CD4-positive, alpha-beta T cell treated with Interleukin-1 beta for 1 hour (primary cell): ENCODE measurements at places on chromosomes 11 and 22.
A peak's percentile ranks its signal among the peaks of the same experiment; 100 is the strongest.

DNA sequence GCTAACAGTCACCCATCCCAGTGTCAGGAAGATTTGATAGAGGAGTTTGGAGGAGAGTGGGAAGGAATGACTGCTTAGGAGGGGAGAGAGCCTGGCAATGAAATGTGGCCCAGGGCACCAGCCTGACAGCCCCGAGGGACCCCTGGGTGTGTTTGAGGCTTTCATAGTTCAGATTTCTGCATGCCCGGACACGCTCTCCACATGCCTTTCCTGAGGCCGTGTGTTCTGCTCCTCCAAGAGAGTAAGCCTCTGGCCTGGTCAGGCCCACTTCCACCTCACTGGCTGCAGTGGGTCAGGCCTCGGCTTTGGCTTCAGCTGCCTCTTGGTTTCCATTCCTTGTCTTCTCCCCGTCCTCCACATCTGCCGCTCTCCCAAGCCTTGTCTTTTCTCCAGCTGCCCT is 78.4 kb downstream of the C22orf31 start:
- DNase-seq: no peak

DNA sequence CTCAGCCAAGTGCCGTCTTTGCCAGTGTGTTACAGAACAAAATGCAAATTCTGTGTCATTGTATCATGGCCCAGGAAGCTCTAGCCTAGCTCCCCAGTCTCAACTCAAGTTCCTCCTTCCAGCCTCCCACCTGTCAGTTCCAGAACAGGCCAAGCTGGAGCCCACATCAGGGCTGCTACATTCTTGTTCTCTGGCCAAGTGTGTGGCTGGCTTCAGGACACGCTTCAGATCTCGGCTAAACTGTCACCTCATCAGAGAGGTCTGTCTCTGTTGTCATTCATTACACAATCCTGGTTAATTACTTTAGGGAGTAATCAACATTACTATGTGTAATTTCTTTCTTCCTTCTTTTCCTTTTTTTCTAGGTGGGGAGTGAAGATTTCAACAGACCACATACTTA is 347.0 kb upstream of the SYN3 start:
- no peak for DNase-seq

DNA sequence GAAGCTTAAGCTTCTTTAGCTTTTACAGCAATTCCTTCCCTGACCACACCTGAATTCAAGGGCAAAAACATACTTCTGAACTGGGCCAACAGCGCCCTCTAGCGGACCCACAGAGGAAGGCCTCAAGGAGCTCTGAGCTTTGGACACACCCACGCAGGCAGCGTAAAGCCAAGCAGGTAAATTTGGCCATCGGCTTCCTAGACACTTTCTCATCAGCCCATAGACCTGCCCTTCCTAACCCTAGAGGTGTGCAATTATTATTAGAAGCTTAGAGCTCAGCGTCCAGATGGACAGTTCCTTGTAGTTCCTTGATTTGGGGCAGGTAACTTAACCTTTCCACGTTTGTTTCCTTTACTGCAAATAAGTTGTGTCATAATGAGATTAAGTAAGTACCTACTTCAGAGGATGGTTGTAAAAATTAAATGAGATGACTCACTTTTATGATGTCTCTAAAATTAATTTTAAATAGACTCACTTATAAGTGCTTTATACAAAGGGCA is 25.7 kb upstream of the HMGXB4 start:
- DNase-seq: peak; percentile 59

DNA sequence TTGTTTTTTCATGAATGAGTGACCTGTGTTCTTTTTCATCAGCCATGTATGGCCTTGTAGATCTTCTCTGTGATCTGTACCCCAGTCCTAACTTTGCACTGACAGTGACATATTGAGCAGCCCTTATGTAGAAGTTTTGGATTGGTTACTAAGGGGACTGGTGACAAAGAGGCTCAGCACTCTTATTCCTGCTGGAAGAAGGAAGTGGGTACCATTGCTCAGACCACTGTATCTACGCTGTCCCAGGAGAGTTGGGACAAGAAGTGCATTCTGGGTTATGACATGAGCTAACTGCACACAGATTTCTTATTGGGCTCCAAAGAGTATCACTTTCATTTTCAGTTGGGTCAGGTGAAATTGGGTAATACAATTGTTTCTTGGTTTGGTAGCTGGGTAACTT is 107.8 kb upstream of the RASSF10 start:
- no peak for DNase-seq

DNA sequence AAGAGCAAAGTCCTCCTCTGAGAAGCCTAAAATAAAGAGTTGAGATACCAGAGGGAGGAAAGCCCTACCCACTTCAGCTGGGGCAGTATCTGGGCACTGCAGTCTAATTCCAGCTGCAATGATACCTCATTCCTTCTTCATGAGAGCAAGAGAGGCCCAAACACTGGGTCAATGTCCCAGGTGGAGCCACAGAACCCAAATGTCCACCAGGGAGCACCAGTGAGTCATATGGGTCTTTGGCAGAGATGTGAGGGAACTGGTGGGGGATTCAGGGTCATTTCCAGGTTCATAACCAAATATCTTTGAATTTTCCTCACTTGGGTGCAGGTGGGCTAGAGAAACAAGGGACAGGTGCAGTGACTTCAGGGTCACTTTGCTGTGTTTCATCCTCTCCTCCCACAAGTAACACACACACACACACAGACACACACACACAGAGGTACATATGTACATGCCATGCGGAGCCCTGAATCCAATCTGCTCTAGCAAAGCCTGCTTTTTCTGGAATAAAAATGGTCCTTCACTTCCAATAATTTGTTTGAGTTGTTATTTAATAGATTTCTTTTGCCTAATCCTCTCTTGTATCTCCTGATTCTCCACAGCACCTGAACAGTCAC is 585.4 kb downstream of the SOX6 start:
- no peak for DNase-seq

DNA sequence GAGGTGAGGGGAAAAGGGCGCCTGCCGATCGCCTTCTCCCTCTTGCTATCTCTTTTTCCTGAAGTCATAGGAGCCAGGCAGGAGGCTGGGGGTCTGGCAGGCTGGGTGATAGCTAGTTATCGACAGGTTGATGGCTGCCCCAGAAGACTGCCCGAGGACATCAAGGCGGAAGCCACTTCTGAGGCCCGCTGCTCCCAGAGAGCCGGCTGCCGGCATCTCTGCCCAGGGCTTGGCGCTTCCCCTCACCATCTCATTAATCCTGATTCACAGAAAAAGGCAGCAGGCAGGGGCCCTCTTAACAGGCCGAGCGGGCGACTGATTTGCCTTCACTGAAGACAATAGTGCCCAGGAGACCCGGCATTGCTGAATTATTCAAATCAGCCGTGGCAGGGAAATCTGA is 124.2 kb downstream of the MIAT start:
- no peak for DNase-seq

DNA sequence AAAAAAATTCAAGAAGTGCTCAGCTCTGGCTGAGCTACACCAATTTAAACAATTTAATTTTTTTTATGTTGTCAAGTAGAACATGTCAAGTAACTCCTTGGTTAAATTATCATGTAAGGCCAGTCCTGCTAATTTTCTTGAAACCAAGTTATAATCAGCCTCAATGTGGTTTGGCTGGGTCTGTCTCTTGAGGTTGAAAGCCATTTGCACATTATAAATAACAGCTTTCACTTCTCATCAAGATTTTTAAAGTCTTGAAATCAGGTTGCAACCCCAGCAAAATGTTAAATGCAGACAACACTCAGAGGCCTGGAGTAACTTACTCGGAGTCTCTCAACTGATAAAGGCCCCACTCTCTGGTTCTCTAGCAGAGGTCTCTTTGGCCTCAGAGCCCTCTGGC is 324.4 kb downstream of the BRD1 start:
- DNase-seq: no peak

- DNase-seq: no peak
These were observed 37.7 kb downstream of the TPCN2 start for GRCh38 chr11:69086152-69087132.

DNA sequence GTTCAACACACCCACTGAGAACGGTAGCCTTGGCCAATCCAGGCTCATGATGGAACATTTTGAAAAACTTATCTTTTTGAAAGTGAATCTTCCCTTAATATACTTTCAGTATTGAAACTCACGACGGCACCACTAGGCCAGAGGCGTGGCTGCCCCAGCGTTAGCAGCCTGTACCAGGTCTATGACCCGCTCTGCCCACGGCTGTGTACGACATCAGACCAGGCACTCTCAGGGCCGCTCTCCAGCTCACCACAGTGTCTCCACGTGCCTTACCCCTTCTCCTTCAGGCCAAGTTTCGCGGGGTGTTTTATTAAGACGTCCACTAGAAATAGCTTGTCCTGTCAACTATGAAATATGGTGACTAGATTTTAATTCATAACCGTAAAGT is 31.2 kb downstream of the ALG12 start:
- no peak for DNase-seq

DNA sequence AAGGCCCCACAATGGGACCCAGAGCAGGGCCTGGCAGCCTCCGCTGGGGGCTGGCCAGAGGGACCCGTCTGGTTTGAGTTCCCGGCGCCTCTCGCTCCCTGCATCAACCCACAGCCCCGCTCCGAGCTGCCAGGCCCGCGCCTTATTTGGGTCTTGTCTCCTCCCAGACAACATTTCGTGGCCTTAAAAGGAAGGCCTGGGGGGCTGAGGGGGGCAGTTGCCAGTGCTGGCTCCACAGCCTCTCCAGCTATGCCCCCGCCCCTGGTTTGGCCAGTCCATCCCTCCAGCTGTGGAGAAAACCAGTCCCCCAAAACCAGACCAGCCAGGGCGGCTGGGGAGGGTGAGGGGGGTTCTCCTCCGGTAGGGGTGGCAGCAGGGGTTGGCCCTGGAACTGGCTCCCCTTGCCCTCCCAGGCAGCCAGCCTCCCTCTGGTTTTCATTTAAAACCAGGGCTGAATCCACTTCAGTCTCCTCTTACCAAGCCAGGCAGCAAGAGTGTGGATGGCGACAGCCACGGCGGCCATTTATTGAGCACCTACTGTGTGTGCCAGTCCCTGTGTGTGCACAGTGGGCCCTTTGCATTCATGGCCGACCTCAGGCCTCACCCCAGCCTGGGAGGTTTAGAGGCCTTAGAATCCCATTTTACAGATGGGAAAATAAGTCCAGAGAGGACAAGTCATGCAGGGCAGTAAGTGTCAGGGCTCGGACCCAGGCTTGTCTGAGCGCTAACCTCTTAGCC is 18.6 kb downstream of the EMID1 start:
- DNase-seq: no peak

DNA sequence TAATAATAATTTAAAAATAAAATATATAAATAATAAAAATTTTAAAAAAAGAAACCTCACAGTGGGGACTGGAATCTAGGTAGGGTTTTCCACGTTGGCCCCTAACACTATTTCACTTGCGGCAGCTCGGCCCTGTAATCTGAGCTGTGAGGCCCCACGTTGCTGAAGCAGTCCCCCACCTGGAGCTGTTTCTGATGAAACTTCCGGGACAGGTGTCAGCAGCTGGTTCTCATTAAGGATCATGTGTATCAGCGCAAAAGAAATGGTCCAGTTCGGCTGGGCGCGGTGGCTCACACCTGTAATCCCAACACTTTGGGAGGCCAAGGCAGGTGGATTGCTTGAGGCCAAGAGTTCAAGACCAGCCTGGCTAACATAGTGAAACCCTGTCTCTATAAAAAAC is 17.3 kb downstream of the RHOD start:
- no peak for DNase-seq

DNA sequence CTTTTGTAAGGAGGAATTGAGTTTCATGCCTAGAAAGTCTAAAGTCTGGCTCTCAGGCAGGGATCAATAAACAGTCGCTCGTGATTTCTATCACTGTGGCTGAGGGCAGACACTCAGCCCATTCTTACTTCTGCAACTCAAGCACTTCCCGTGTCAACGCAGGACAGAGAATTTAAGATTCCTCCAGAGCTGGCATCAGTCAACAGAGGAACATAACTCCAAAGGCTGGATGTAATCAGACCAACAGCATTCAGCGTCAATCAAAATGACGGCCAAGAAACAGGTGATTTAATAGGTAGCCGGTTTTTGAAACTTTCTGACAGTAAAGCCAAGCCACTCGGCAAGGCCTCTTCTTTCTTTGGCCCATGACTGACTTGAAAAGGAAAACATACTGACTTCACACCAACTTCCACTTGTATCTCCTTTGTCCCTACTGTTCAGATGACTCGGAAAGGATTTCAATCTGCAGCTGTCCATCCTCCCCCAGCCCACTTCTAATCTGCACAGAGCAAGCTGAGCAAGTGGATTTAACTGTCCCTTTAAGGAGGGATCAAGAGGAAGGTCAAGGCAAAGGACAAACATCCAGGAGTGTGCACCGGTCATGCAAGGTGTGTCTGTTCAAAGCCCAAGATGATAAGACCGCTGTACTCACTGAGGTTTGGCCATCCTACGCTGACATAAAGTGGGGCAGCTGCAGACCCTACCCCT is 9.5 kb downstream of the VPS37C start:
- DNase-seq: no peak

GRCh38 chr11:108221911-108222573 is 396 bp downstream of the NPAT start:
- DNase-seq: no peak

DNA sequence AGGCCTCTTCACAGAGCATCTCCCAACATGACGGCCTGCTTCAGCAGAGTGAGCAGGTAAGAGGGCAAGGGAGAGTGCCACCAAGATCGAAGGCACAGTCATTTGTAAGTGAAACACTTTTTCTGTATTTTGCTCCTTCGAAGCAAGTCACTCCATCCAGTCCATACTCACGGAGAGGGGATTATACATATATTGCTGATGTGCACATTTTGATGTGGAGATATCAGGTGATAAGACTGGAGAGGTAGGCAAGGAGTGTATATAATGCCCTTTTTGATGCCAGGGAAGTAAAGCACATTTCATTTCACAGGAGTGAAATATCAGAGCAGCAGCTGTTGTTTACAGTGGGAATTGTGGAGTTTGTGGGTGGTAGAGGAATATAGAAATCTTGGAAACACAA is 11.2 kb downstream of the PTS start:
- DNase-seq: no peak

DNA sequence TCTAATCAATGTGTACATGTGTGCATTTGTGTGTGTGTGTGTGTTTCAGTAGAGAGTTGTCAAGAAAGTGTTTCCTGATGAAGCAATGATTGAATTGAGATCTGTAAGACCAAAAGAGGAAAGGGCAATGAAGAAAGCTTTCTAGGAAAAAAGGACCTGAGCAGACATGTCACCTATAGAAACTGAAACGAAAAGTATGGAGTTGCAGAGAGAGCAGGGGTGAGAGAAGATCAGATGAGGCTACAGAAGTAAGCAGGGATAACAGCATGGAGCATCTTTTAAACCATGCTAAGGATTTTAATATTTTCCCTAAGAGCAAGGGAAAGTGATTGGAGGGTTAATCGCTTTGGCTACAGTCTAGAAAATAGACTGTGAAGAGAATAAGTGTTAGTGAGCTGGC is 1459.4 kb upstream of the TENM4 start:
- DNase-seq: no peak

- no peak for DNase-seq
These were observed 16.3 kb downstream of the ADORA2A start for GRCh38 chr22:24443668-24444067.

DNA sequence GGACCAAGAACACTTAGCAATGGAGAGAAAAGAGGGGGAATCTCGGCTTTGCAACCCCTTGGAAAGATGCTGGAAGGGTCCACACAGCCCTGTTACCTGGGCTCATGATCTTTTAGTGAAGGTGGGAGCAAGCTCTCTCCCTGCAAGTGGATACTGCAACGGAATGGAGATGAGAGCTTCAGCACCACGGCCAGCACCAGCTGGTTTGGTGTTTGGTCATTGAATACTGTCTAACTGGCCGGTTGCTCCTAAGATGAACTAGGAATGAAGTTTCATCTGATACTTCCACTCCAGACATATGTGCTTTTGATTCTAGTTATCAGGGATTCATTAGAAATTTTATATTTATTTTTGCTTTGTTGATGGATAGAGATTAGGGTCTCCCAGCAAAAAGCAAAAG is 16.3 kb downstream of the HTR3A start:
- no peak for DNase-seq

- DNase-seq: no peak
These were observed 319.8 kb downstream of the INSC start for GRCh38 chr11:15434529-15434928.
